T-helper 2 cell treated with Interferon-gamma antibody and Interleukin-4, amounts not matched to agents 5 μg/mL and 100 μg/mL, for 36 hours (primary cell): ENCODE measurements at places on chromosomes 2 and 18.

- no peak for DNase-seq
These were observed 14.1 kb upstream of the EML6 start for GRCh38 chr2:54709336-54709809.

- DNase-seq, result no peak
These were observed 194.6 kb downstream of the FAM210A start for GRCh38 chr18:13531681-13532325.

- DNase-seq, result no peak
These were observed 176.4 kb downstream of the ANKRD44 start for GRCh38 chr2:197134206-197134605.

GRCh38 chr2:159091381-159091780 lies 122.9 kb downstream of the TANC1 start:
- no peak for DNase-seq

DNA sequence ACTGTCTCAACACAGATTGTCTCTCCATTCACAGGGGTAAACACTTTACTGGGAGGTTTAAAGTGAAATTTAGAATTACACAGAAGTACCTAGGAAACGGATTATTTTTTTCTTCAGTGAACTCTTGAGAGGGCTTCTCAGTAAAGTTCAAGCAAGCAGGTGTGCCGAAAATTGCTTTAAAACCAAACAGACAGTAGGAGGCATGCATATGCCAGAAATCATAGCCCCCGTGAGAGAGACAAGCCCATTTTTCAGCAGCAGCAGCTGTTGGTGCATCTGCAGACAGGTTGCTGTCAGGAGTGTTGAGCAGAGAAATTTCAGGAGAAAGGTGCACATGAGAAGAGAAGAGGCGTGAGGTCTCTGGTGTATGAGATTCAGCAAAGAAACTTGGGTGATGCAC lies 2115.5 kb upstream of the CELF4 start:
- no peak for DNase-seq

DNA sequence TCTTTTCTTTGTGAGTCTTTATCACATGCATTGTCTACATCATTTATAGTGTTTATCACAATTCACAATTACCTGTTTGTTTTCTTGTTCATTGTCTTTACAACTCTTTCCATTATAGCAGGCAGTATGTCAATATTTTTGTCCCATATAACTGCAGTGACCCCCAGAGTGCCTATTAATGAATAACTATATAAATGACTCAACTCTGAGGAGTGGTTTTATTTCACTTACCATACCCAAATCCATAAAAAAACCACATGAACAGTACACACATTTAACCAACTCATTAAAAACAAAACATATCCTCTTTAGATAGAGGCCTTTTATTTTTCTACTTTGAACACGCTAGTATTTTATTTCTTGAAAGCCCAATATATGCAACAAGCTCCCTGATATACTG lies 1419.1 kb upstream of the NXPH2 start:
- no peak for DNase-seq

GRCh38 chr2:120551522-120551921 lies 184.1 kb upstream of the GLI2 start:
- DNase-seq, result no peak

DNA sequence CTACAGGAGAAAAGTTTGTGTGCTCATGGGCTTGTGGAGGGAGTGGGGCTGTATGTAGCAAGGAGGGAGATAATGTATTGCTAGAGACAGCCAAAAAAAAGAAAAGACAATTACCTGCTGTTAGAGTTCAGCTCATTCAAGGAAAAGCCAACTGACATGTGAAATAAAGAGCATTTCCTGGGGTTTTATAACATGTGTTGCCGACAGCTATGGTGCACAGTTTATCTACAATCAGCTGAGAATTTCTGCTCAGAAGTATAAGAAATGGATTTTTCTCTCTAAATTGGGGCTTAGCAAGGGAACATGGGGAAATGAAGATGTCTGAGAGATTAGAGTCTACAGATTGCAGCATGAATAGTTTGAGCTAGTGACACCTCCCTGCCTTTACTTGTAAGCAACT lies 674.1 kb downstream of the SUCLG1 start:
- no peak for DNase-seq

DNA sequence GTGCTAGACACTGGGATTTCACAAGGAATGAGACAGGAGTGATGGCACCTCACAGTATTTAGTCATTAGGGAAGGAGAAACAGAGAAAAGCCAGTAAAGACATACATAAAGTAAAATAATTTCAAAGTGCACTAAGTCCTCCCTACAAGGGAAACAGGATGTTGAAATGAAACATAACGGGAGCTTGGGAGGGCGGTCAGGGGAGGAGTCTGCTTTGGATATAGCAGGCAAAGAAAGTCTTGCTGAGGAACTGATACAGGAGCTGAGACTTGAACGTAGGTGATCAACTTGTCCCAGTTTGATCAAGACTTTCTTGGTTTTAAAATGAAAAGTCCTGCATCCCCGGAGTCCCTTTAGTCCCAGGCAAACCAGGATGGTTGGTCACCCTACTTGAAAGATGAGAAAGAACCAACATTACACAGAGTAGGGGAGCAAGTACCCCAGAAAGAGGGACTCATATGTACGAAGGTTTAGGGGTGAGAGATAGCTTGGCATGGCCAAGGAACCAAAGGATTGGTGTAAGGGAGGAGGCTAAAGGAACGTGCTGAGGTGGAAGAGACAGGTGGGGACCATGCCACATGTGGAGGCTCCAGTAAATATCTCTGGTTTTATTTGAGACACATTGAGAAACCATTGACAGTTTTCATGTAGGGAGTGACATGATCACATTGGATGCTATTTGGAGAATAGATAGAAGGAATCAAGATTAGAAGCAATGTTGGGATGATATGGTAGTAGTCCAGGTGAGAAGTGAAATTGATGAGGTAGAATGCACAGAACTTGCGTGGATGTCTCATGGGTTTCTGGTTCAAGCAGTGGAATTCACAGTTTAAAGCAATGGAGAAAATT lies 28.4 kb downstream of the FBXO48 start:
- no peak for DNase-seq

DNA sequence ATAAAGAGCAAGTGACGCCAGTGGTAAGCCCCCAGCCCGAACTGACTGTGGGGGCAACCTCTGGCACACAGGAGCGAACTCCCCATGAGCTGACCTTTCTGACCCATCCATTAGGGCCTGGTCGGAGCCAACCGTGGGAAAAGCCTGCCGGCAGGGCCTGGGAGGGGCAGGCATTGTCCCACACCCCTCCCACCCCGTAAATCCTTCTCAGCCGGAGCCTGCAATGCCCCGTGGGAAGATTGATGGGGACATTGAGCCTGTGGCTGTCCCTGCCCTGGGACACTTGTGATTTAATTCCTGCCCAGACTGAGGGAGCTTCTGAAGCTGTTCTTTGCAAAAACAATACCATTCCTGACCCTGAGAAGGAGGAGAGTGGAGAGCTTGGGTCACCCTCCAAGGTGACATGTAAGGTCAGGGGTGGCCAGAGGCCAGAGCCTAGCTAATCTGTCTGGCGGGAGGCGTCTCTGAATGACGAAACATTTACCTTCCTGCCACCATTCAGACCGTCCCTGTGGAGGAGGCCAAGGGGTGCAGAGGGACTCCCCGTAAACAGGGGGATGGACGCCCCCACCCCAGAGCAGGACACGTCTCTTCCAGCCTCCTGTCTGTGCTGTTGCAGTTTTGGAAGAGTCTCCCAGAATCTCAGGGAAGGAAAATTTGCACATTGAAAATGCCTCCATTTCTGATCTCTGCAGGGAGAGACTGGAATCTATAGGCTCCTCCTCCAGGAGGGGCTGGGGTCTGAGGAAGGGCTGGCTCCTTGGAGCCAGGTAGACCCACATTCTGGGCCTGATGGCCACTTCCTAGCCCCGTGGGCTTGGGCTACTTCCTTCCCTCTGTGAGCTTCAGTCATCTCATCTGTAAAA lies 51.2 kb upstream of the HS6ST1 start:
- DNase-seq, result no peak

GRCh38 chr2:109129356-109129920 lies 433 bp downstream of the SH3RF3 start:
- no peak for DNase-seq

DNA sequence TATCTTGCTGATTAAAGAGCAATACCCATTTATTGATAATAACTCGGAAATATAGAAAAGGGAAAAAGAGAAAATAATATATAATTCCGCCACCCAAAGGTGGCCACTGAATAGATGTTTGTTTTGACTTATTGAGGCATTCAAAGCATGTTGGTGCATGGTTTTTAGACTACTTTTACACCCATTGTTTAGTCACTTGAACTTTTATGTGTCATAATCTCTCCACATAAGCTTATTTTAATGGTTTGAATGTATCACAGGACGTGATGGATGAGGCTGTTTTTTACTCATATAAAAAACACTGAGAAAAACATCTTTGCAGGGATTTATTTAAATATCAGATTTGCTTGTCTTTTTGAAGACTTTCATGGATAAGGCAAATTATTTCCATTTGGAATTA lies 120.4 kb downstream of the ACKR3 start:
- DNase-seq, result no peak

GRCh38 chr2:204359076-204359475 lies 186.2 kb upstream of the PARD3B start:
- DNase-seq, result no peak

GRCh38 chr2:9015998-9016397 lies 12.5 kb upstream of the MBOAT2 start:
- DNase-seq, result no peak

- no peak for DNase-seq
These were observed 3.6 kb downstream of the KLF11 start for GRCh38 chr2:10046931-10047330.

- no peak for DNase-seq
These were observed 319.6 kb downstream of the PIK3C3 start for GRCh38 chr18:42274488-42275137.

DNA sequence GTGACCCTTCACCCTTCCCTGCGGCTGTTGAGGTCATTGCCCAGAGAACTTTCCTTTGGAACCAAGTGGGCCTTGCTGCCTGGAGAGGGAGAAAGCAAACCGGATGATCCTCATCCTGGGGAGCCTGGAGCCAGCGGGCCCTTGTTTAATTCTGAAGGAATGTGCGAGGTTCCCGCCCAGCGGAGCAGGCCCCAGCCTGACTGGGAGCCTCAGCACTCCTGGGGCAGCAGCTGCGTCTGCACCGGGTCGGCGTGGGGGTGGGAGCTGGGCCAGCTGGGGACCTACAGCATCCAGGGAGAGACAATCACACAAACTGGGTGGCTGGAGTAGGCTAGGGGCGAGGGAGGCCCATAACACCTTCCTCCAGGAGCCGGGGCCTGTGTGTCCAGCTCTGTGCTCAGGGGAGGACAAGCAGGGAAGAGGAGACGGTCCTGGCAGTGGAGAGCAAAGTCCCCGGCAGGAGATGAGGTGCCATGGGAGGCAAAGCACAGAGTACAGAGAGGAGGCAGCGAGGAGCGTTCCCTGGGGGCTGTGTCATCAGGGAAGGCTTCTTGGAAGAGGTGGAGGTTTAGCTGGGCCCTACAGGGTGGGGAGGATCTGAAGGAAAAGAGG lies 61.9 kb upstream of the HAAO start:
- DNase-seq, result no peak

DNA sequence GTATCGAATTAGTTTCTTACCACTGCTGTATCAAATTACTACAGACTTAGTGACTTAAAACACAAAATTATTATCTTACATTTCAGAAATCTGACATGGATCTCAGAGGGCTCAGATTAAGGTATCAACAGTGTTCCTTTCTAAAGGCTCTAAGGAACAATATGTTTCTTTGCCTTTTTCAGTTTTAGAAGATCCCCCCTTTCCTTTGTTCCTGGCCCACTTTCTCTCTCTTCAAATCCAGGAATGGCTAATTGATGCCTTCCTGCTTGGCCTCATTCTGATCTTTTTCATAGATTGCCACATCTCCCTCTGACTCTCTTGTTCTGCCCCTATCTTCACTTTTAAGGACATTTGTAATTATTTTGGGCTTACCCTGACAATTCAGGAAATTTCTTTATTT lies 65.7 kb downstream of the LRP1B start:
- no peak for DNase-seq

DNA sequence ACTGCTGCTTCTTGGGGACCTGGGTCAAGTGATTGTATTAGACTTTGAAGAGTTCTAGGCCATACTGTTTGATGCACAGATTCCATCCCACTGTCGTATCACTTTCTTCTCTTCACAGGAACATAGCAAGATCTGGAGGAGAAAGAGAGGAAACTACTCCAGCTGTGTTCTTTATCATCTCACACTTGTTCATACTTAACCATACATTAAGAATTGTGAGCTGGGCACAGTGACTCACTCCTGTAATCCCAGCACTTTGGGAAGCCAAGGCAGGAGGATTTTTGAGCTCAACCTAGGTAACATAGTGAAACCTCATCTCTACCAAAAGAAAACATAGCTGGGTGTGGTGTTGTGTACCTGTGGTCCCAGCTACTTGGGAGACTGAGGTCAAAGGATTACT lies 111.7 kb downstream of the PARD3B start:
- no peak for DNase-seq

DNA sequence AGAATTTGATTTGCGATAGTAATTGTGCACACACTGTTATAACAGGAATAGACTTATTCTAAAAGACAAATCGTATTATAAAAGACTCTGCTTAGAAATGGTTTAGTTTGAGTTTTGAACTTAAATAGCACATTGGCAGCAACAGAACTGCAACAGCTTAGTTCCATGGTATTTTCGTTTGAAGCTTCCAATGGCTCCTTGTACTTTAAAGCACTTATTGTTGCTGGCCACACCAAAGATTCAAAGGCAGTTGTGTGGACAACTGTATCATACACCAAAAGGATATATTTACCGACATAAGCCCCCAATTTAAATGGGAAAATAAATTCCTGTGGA lies 627 bp downstream of the WIPF1 start:
- no peak for DNase-seq

DNA sequence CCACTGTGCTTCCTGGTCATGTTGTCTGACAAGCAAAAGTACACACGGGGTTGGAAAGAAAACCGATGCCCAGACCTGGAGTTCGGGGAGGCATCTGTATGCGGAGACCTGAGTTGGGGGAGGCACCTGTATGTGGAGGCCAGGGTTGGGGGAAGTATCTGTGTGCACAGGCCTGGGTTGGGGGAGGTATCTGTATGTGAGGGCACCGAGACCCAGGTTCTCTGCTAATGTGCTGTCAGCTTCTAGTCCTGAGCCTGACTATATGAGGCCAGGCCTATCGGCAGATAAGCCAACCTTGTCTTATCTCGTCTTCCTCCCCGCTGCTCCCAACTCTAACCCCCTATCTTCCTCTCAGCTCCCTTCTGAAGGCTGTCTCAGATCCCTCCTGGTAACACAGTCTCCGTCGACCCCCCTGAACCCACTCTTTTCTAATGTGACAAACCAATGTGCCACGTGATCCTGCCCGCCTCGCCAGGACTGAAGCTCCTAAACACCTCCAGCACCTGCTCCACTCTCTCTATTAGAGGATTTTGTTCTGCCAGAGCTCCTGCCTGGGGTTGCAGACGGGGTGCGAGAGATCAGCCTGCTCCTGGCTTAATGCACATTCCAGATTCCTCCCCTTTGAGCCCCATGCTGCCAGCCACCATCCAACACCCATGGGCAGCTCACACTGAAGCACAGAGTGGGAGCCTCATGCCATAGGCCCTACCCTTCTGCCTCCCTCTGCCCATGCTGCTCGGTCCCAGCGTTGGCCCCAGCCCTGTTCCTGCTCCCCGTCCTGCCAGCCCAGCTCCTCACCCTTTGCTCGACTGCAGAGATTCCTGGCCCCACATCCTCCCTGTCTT lies 188.4 kb downstream of the SH3BP4 start:
- no peak for DNase-seq

GRCh38 chr2:134411279-134411827 lies 157.5 kb downstream of the MGAT5 start:
- no peak for DNase-seq

- no peak for DNase-seq
These were observed 37.2 kb downstream of the KYNU start for GRCh38 chr2:142914507-142915313.
